Stimulated activated CD4-positive, alpha-beta T cell treated with anti-CD3 and anti-CD28 coated beads, Interleukin-15, amount 100 ng/mL, for 1 hour (primary cell): ENCODE measurements at places on chromosomes 2 and 18.

DNA sequence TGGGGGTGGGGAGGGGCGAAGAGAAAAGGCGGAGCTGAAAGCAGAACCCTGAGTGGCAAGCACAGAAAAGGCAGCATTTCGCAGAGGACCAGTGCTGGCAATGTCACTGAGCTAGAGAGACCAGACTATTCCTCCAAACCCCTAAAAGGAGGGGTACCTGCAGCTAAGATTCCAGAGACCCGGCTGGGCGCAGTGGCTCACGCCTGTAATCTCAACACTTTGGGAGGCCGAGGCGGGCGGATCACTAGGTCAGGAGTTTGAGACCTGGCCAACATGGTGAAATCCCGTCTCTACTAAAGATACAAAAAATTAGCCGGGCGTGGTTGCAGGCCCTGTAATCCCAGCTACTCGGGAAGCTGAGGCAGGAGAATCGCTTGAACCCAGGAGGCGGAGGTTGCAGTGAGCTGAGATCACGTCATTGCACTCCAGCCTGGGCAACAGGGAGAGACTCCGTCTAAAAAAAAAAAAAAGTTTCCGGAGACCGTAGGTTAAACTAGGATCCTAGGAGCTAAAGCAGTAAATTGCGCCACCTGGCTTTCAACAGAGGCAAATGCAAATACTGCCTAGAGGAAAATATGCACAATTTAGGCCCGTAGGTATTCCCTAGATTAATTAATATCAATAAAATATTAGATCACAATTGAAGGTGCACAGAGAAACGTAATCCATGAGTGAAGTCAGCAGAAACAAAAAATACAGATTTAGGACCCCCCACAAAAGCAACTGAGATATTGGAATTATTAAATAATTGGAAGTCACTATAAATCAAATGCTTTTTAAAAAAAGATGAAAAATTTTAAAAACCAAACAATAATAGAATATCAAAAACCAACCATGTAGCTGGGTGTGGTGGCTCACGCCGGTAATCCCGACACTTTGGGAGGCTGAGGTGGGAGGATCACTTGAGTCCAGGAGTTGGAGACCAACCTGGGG lies 4.9 kb downstream of the UCN start:
- no peak for DNase-seq

- DNase-seq: no peak
Observed at GRCh38 chr18:48162956-48163737, 232.7 kb upstream of the SMAD2 start.

DNA sequence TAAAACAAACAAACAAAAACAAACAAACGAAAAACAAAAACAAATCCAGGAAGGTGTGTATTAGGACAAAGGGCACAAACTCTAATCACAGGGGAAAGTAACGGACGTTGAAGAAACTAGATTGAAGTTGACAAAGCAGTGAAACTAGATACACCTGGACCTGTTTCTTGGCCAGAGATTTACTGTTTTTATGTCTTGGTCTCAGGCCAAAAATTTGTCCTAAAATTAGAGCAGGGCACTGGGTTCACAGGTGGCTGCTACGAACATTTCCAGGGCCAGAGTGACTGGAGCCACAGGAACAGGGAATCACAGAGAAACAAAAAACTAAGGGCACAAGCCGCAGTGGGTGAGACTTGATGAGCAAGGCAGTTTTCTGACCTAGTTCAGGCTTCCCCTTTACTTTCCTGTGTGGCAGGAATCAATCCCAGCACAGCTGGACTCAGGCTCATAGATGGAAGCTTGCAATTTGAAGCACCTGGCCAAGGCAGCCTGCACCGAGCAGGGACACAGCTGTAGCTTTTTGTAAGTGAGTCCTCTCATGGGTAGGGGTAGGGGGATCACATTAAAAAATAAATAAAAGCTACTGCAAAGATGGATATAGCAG lies 329.4 kb downstream of the DLGAP1 start:
- DNase-seq: no peak

DNA sequence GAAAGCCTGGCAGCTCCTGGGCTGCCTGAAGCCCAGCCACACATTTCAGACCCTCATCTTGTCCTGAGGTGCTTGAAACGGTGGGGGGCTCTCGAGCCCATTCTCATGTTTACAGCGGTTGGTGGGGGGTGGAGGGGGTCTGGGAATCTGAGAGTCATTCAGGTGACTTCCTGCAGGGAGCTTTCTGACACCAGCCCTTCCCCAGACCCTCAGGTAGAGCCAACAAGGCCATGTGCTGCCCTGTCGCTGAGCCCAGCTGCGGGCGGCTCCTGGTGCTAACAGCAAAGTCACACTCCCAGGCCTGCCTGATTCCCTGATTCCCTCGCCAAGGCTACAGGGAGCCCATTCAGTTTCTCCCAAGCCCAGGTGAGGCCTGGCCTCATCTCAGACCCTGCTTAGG lies 324.9 kb upstream of the MEX3C start:
- no peak for DNase-seq

- DNase-seq: no peak
Observed at GRCh38 chr2:193806088-193806774, 1611.5 kb upstream of the TMEFF2 start.

GRCh38 chr2:231521-232185 lies 32.2 kb downstream of the SH3YL1 start:
- DNase-seq: no peak

GRCh38 chr2:200242570-200242969 lies 63.9 kb upstream of the SPATS2L start:
- no peak for DNase-seq

DNA sequence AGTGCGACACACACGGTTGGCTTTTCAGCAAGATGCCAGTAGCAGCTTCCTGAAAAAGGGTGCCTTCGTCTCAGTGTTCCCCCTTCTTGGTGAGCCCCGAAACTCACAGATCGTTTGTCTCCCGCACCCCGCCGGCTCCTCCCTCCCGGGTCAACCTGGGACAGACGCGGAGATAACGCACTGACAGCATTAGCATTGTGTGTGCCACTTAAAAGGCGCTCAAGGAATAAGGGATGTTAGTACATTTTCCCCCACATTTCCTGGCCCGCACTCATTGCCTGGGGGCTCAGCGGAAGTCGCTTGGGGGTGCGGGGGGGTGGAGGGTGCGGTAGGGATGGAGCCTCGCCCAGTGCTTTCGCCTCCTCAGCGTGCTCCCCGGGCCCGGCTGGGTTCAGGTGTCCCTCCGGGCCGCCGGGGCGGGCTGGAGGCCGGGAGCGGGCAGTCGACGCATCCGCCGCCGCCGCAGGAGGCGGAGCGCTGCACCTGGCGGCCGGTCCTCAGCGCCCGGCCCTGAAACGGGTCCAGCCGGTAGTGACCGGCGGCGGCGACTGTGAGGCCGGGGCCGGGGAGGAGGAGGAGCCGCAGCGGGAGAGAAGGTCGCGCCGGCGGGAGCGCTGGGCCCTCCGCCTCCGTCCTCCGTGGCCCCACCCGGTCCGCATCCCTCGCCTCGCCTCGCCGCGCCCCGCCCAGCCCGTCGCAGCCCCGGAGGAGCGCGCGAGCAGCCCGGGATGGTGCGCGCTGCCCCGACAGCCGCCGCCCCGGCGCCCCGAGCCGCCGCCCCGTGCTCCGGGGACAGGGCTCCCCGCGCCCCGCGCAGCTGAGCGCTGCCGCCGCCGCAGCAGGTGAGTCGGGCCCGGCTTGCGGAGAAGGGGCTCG lies at the start of gene MFSD6:
Gene MFSD6 (plus strand): TSS at position 694 of the 876 bp plus-strand sequence. CDS start 27,675 bp downstream, outside the sequence.
- peak; percentile 44 for DNase-seq

- DNase-seq: no peak
Observed at GRCh38 chr2:181725476-181725875, 45.2 kb upstream of the NEUROD1 start.
